ENCODE measurements at places on chromosomes 12 and 14.

DNA sequence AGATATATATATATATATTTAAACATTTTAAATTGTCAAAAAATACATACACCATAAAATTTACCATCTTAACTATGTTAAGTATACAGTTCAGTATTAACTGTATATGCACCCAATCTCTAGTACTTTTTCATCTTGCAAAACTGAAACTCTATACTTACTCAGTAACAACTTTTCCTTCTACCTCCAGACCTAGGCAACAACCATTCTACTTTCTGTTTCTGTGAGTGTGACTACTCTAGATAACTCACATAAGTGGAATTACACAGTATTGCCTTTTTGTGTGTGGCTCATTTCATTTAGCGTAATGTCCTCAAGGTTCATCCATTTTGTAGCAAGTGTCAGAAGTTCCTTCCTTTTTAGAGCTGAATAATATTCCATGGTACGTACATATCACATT lies 8.2 kb downstream of the FAM234B start:
- DNase-seq: no peak

GRCh38 chr14:79552778-79553177 lies 658.5 kb downstream of the DIO2 start:
- no peak for DNase-seq

- DNase-seq: no peak
Measured at GRCh38 chr12:10128687-10129086, 1.3 kb downstream of the CLEC7A start.

DNA sequence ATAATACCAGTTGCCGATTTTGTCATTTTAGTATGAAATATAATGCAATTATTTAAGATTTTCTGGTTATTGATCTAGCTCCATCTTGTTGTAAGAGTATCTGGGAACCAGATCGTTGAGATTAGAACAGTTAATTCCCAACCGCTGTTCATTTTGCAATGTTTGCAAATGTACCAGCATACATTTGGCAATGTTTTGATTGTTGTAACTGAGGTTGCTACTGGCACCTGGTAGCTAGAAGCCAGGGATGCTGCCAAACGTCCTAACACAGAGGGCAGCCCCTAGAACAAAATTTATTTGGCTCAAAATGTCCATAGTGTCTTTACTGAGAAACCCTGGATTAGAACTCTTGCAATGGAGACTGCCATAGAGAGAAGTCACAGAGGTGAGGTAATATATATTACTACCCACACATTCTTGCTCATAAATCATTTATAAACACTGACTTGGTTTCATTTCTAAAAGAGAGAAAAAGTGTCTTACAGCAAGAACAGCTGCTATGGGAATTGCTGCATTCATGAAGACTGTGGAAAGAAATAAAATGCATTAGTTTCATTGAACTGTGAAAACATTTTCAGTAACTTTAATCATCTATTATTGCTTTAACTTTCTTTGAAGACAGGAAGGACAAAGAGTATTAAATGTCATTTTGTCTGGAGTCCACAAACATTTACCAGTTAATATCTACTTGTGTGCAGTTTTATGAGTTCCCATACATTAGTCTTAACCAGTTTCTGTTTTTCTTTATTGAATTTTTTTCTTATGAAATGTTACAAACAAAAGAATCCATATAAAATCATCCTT lies 46.2 kb downstream of the ABCC9 start:
- no peak for DNase-seq

GRCh38 chr12:109651596-109651995 lies 62.0 kb upstream of the FAM222A start:
- no peak for DNase-seq

DNA sequence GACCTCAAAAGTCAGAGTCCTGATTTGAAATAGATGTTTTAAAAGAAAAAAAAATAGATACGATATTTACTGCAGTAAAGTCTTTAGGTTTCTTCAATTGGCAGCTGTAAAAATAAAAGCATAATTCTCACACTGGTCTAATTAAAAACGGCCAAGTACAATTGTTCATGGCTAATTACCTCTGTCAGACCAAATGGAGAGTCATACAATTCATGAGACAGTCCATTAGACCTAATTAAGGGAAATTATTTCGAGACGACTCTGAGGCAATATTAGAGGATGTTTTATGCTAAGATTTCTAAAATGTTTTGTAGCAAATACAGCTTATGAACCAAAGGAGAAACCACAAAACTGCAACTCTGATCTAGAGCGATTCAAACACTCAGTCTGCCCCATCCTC lies 131.3 kb downstream of the PHLDA1 start:
- DNase-seq: no peak

GRCh38 chr14:62118461-62118860 lies 356.2 kb downstream of the SNAPC1 start:
- DNase-seq: no peak

GRCh38 chr12:27653661-27654060 lies 42.6 kb upstream of the REP15 start:
- DNase-seq: no peak

Data from T-helper 17 cell (primary cell).